ENCODE measurements at places on chromosomes 7 and 10.

DNA sequence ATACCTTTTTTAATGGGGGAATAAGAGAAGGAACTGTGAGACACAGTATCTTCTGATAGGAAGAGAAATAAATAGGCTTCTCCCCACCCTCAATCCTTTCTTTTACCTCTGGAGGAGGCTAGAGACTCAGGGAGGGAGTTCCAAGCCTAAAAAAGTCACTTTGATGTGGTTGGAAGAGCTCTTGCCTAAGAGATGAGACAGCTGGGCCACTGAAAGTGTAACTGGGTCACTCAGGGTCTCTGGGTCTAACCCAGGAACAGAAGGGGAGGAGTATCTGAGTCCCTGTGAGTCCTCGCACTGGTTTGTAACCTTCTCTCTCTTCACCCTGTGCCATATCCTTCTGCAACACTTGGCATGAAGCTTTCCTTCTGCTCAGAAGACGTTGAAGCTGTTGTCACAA is 222.9 kb upstream of the AGK start:
- H3K4me1 ChIP-seq = no peaks in the 10 kb centered on the region
- no peaks in the 10 kb centered on the region for H3K36me3 ChIP-seq
- peaks cover 15% of the 10 kb centered on the region for H3K27me3 ChIP-seq
- no peak overlapping the region for H3K27ac ChIP-seq
- no peak overlapping the region for H3K4me3 ChIP-seq
- DNase-seq = no peak

- H3K36me3 ChIP-seq = no peaks in the 10 kb centered on the region
- DNase-seq = peak; percentile 2
- H3K27me3 ChIP-seq = peaks cover 9% of the 10 kb centered on the region
- H3K27ac ChIP-seq = no peak overlapping the region
- H3K4me3 ChIP-seq = no peak overlapping the region
Observed at GRCh38 chr10:125982260-125982948, 86.0 kb downstream of the FANK1 start.

GRCh38 chr7:50262916-50263690 is 41.4 kb upstream of the IKZF1 start:
- no peaks in the 10 kb centered on the region for H3K27me3 ChIP-seq
- H3K4me1 ChIP-seq = peaks cover 93% of the 10 kb centered on the region
- DNase-seq = no peak

DNA sequence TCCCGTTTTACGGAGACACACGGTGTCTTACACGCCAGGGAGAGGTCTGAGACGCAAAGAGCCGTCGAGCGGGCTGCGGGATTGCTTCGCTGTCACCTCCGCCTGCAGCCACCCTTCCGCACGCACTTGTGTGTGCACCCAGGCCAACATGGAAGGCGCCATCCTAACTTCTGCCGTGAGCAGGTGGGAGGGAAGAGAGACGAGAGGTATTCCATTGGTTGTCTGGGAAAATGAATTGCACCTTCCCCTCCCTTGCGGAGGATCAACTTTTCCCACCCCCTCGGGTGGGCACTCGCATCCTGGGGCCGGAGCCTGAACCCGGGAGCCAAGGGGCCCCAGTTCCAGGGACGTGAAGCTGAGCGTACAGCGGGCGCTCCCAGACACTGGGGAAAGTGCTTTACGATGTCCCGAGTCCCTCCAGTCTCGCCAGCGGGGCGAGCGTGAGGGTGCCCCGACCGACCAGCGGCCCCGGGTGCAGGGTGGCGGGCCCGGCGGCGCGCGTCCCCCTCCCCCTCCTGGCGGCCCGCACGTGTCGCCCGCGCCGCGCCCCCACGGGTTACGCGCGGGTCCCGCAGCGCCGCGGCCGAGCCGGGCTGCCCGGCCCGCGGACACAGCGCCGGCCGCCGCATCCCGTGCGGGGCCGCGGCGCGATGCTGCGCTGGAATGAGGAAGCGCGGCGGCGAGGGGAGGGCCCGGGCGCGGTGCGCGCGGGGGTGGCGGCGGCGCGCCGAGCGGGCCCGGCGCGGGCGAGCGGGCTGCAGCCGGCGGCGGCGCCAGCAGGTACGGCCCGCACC is 984 bp upstream of the IKZF1 start:
- H3K4me1 ChIP-seq = peaks cover 47% of the 10 kb centered on the region

- no peak overlapping the region for H3K4me3 ChIP-seq
- no peak for DNase-seq
- no peaks in the 10 kb centered on the region for H3K4me1 ChIP-seq
- no peaks in the 10 kb centered on the region for H3K36me3 ChIP-seq
- no peaks in the 10 kb centered on the region for H3K27me3 ChIP-seq
Observed at GRCh38 chr7:70094831-70095230, 496.6 kb downstream of the AUTS2 start.

DNA sequence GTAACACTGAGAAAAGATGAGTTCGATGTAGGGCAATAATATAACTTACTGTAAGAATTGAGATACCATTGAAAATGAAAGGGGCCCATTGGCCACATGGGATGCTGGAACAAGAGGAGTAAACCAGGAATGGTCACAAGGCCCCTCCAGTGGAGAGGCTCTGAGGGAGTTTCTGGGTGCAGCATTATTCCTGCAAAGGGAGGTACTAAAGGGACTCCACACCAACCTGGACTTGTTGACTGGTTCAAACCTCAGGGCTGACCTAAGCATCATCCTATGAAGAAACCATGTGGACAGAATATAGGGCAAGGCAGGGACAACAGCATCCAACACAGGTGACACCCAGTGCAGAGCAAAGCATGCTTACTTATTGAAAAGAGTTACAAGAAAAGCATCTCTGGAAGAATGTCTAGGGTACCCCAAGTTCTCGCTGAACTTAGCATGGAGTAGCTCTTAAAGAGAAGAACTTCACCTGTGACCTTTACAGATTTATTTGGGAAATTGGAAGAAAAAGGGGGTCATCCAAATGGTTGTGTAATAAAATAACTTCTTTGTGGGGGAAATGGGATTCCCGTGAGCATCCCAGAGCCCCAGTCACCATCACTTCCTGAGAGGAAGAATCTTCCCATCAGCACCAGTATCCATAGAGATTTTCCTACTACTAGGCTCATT is 34.7 kb downstream of the PRSS2 start:
- peaks cover 52% of the 10 kb centered on the region for H3K36me3 ChIP-seq
- H3K27ac ChIP-seq = peak overlapping the region; percentile 99
- H3K4me1 ChIP-seq = peaks cover 92% of the 10 kb centered on the region
- H3K27me3 ChIP-seq = no peaks in the 10 kb centered on the region

GRCh38 chr7:8314566-8314965 is 52.6 kb upstream of the ICA1 start:
- H3K36me3 ChIP-seq = no peaks in the 10 kb centered on the region
- no peak for DNase-seq
- H3K27ac ChIP-seq = no peak overlapping the region

GRCh38 chr10:72276013-72276387 is 2.3 kb downstream of the DDIT4 start:
- peak overlapping the region; percentile 99 for H3K4me3 ChIP-seq
- peaks cover 43% of the 10 kb centered on the region for H3K4me1 ChIP-seq
- H3K27me3 ChIP-seq = peaks cover 12% of the 10 kb centered on the region
- peak overlapping the region; percentile 100 for H3K27ac ChIP-seq
- DNase-seq = peak; percentile 54

GRCh38 chr10:60382946-60383681 is 6.6 kb downstream of the ANK3 start:
- H3K36me3 ChIP-seq = no peaks in the 10 kb centered on the region
- H3K27ac ChIP-seq = no peak overlapping the region
- no peak overlapping the region for H3K4me3 ChIP-seq
- no peaks in the 10 kb centered on the region for H3K4me1 ChIP-seq

GRCh38 chr7:22039670-22040069 is 94.0 kb upstream of the CDCA7L start:
- H3K27me3 ChIP-seq = peaks cover 8% of the 10 kb centered on the region
- H3K4me1 ChIP-seq = no peaks in the 10 kb centered on the region
- no peak overlapping the region for H3K27ac ChIP-seq

GRCh38 chr7:95342642-95343307 is 18.4 kb upstream of the PON1 start:
- no peak for DNase-seq
- no peak overlapping the region for H3K27ac ChIP-seq
- H3K27me3 ChIP-seq = no peaks in the 10 kb centered on the region
- no peaks in the 10 kb centered on the region for H3K36me3 ChIP-seq
- H3K4me1 ChIP-seq = no peaks in the 10 kb centered on the region
- H3K4me3 ChIP-seq = no peak overlapping the region

GRCh38 chr10:81680359-81680758 is 194.6 kb upstream of the NRG3 start:
- H3K27me3 ChIP-seq = no peaks in the 10 kb centered on the region
- DNase-seq = no peak
- H3K4me1 ChIP-seq = peaks cover 5% of the 10 kb centered on the region
- H3K36me3 ChIP-seq = no peaks in the 10 kb centered on the region

- H3K27ac ChIP-seq = no peak overlapping the region
- H3K36me3 ChIP-seq = no peaks in the 10 kb centered on the region
- no peak overlapping the region for H3K4me3 ChIP-seq
- no peak for DNase-seq
- no peaks in the 10 kb centered on the region for H3K4me1 ChIP-seq
Observed at GRCh38 chr7:80708123-80708522, 69.7 kb downstream of the CD36 start.

DNA sequence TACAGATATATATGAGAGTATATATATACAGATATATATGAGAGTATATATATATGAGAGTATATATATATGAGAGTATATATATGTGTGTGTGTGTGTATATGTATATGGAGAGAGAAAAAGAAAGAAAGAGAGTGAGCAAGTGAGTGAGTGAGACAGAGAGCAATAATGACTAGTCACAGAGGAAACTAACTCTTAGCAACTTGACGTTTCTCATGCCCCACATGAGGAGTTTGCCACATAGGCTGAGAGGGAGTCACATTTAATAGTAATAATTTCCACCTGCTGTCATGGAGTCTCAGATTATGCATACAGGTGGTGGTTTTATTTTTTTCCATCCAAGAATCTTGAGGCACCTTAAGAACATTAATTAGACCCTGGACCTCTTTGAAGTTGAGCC is 199.9 kb downstream of the GATA3 start:
- H3K4me3 ChIP-seq = no peak overlapping the region
- peaks cover 25% of the 10 kb centered on the region for H3K4me1 ChIP-seq
- H3K27me3 ChIP-seq = no peaks in the 10 kb centered on the region

GRCh38 chr10:48254750-48255512 is 19.6 kb downstream of the FRMPD2 start:
- H3K27me3 ChIP-seq = no peaks in the 10 kb centered on the region
- no peaks in the 10 kb centered on the region for H3K4me1 ChIP-seq
- DNase-seq = no peak
- no peaks in the 10 kb centered on the region for H3K36me3 ChIP-seq

GRCh38 chr7:87226495-87226894 is 7.0 kb upstream of the TMEM243 start:
- H3K36me3 ChIP-seq = no peaks in the 10 kb centered on the region
- peaks cover 2% of the 10 kb centered on the region for H3K27me3 ChIP-seq
- peaks cover 15% of the 10 kb centered on the region for H3K4me1 ChIP-seq
- H3K27ac ChIP-seq = no peak overlapping the region

- DNase-seq = no peak
- no peaks in the 10 kb centered on the region for H3K36me3 ChIP-seq
- H3K27ac ChIP-seq = no peak overlapping the region
- no peaks in the 10 kb centered on the region for H3K4me1 ChIP-seq
- H3K4me3 ChIP-seq = no peak overlapping the region
Observed at GRCh38 chr7:119684763-119685162, 588.2 kb upstream of the KCND2 start.

- no peak for DNase-seq
- H3K4me3 ChIP-seq = no peak overlapping the region
- H3K27ac ChIP-seq = no peak overlapping the region
- no peaks in the 10 kb centered on the region for H3K36me3 ChIP-seq
Observed at GRCh38 chr10:67697724-67698131, 1.7 kb upstream of the CTNNA3 start.

Measured in activated naive CD8-positive, alpha-beta T cell treated with anti-CD3 and anti-CD28 coated beads for 36 hours (primary cell).